Mammary epithelial cell (primary cell): ENCODE measurements at places on chromosomes 16 and 17. TPM values are rescaled to one million over a fixed set of nuclear protein-coding genes. Genes with fewer than 3 reads are reported as not detected.

TNS4 gene
- 170 TPM for total RNA-seq

KDM8 gene
- total RNA-seq: 2.8 TPM

TBX2 gene
- total RNA-seq: 1.5 and 2.9 TPM in 2 replicates

TNK1 gene
- 9.7 and 15.9 TPM in 2 replicates for total RNA-seq

GNG13 gene
- total RNA-seq: not detected

SALL1 gene
- not detected for total RNA-seq

KRTAP1-5 gene
- total RNA-seq: 0.17 TPM

CRYM gene
- 0.54 and 3.0 TPM in 2 replicates for total RNA-seq

KDM6B gene
- total RNA-seq: 8.2 TPM

CDT1 gene
- total RNA-seq: 3.5 TPM

KRT28 gene
- not detected for total RNA-seq

TAF15 gene
- total RNA-seq: 67.2 TPM

ATAD5 gene
- 1.2 TPM for total RNA-seq

MT2A gene
- total RNA-seq: 295 TPM

KRTAP4-5 gene
- total RNA-seq: not detected

PIK3R5 gene
- total RNA-seq: 0.61 and 0.71 TPM in 2 replicates

PROCA1 gene
- total RNA-seq: 0.17 TPM

METTL22 gene
- total RNA-seq: 40.9 and 74.4 TPM in 2 replicates

DNAI2 gene
- not detected for total RNA-seq

HSD11B2 gene
- total RNA-seq: 0.56 and 0.83 TPM in 2 replicates

CACNG5 gene
- total RNA-seq: not detected in 2 replicates
